ENCODE measurements at places on chromosomes 13 and 19. TPM values are rescaled to one million over a fixed set of nuclear protein-coding genes. Genes with fewer than 3 reads are reported as not detected.

RPS16 gene
- 2,451 TPM for total RNA-seq

TGFB1 gene
- total RNA-seq = 13.6 TPM

SLC7A9 gene
- total RNA-seq = not detected

DNA sequence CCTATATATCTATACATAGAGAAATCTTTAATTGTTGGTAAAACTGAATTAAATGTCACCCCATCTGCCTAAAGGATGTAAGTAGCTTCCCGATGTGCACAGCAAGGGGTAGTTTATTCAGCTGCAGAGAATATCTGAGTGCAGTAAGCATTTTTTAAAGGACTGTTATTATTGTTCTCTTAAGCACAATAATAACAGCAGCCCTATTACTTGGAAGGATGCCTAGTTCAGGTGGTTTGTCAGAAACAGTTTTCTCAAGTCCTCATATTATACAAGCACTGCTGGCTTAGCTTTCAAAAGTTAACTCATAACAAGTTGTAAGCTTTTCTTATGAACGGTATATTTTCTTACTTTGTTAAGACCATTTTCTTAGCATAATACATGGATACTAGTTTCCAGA, 142.6 kb downstream of the CRYL1 start:
- no peak for DNase-seq

DNA sequence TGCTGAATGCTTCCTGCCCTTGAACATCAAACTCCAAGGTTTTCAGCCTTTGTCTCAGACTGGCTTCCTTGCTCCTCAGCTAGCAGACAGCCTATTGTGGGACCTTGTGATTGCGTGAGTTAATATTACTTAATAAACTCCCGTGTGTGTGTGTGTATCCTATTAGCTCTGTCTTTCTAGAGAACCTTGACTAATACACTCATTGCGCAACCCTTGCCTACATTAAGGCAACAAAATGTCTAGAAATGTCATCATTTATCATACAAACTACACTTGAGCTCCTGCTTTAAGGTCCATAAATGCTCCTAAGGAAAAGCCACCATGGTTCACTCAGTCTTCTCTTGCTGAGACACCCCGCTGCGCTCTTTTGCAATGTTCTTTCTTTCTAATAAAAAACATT, 2861.0 kb downstream of the PCDH9 start:
- no peak for DNase-seq

DNA sequence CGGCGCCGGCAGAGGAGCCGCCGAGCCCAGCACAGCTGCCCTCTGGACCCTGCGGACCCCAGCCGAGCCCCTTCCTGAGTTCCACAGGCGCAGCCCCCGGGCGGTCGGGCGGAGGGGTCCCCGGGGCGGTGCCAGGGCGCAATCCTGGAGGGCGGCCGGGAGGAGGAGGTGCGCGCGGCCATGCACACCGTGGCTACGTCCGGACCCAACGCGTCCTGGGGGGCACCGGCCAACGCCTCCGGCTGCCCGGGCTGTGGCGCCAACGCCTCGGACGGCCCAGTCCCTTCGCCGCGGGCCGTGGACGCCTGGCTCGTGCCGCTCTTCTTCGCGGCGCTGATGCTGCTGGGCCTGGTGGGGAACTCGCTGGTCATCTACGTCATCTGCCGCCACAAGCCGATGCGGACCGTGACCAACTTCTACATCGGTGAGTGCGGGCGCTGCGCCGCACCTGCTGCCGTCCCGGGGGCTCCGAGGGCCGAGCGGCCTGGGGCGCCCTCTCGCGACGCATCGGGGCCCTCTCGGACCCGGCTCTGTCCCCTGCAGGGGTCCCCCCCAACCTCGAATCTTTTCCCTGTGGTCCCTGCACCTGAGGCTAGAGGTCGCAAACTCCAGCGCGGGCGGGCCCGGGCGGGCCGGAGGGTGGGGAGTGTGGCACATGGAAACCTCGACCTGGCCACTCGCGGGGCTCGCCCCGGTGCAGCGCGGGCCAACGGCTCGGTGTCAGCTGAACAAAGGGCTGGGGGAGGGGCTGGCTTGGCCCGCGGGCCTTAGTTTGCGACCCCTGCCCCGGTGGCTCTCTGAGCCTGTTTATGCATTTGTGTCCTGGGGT, at the start of gene KISS1R:
Gene KISS1R (plus strand): TSS at position 11 of the 829 bp plus-strand sequence. CDS start 170 bp downstream, at position 181.
- DNase-seq = peak; percentile 80

GRCh38 chr13:79456051-79456450, 24.9 kb upstream of the NDFIP2 start:
- no peak for DNase-seq

DNA sequence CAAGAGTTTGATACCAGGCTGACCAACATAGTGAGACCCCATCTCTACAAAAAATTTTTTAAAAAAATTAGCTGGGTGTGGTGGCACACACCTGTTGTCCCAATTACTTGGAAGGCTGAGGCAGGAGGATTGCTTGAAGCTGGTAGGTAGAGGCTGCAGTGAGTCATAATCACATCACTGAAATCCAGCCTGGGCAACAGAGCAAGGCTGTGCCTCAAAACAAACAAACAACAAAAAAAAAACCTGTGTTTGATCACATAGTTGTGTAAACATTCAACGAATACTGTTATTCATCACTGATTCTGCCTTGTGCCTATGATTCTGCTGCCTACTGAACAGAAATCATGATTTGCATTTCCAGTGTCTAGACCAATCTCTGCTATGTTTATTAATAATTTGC, 134.0 kb downstream of the TBC1D4 start:
- DNase-seq = no peak

DNA sequence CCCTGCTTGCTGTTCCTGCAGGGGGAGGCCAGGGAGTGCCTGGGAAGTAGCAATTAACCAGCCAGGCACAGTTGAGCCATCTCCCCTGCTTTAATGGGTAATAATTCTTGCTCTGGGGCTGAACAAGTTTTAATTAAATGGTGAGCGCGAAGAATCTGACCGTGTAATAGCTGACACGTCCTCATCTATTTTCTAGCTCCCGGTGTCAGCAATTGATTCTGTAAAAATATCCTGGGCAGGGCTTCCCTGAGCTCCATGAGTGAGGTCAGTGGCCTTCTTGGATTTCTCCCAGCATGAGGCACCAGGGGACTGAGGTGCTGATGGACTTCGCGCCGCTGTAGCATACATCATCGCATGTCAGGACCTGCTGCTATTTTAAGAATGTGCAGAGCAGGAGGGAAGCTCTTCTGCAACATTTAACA, 26.9 kb downstream of the SIPA1L3 start:
- peak; percentile 76 for DNase-seq

DNA sequence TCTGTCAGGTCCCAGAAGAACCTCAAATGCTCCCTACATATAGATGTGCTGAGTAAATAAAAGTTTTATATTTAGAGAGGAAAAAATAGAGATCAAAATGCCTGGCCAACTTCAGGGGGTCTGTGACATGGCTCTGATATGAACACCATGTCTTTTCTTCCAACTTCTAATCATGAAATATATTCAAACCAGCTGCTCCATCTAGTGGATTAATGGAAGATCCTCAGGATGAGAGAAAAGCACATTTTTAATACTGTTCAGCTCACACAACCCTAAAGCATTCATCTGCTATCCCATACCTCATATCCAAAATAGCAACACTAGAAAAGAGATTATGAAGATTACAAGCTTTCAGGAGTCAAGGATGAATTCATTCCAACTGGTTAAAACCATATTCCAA, 56.0 kb upstream of the DOCK9 start:
- no peak for DNase-seq

DNA sequence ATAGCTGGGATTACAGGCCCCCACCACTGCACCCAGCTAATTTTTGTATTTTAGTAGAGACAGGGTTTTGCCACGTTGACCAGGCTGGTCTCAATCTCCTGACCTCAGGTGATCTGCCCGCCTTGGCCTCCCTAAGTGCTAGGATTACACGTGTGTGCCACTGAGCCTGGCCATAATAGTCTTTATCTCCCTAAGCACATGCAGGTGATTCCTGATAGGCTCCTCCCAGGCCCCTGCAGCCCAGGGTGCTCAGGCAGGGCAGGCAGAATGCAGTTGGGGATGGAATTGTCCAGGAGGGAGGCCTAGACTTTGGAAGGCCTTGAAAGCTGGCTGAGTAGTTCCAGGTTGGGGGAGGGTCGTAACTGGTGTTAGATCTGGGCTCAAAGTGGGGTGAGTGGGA, 8.5 kb downstream of the ZNF526 start:
- DNase-seq = no peak

- no peak for DNase-seq
Measured at GRCh38 chr19:55550321-55550650, 4.9 kb upstream of the SBK3 start.

DNA sequence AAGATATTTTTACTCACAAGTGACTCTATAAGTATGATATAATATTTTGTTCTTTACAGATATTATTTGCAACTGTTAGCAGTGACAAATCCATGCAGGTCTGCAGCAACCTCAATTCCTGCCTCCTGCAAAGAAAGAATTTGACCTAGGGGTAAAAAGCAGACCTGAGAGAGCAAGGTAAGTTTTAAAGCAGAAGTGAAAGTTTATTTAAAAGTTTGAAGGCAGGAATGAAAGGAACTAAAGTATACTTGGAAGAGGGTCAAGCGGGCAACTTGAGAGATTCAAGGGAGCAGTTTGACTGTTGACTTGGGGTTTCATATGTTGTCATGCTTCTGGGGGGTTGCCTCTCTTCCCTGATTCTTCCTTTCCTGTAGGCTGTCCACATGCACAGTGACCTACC, 520.1 kb upstream of the PCDH20 start:
- DNase-seq = no peak

DNA sequence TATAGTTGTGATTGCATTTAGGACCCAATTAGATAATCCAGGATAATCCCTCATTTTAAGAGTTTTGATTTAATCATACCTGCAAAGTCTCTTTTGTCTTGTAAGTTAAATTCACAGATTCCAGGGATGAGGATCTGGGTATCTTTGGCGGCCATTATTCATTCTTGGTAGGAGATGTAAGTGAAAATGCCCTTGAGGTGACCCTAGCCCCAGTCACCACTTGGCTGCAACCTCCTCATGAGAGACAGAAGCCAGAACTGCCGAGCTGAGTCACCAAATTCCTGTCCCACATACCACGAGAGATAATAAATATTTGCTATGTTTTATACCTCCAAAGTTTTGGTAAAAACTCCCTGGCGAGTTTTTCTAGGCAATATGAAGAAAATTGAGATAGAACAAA, 389.4 kb downstream of the RFC3 start:
- DNase-seq = no peak

DNA sequence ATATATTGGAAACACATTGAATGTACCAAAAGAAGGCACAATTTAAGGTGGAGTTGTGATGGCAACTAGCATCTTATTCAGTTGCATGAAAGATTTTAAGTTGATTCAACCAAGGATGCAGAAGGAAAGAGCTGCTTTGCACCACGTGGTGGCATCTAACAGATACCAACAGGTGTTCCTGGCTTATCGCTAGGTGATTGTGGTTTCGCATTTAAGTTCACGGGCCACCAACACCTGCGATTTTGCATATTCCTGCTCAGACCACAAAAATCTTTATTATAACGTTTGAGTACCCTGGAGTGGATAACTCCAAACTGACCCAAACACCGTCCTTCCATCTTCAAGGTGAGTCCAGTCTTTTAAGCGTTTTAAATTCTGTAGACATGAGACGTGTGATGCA, 45.3 kb downstream of the RGCC start:
- DNase-seq = peak; percentile 22

DNA sequence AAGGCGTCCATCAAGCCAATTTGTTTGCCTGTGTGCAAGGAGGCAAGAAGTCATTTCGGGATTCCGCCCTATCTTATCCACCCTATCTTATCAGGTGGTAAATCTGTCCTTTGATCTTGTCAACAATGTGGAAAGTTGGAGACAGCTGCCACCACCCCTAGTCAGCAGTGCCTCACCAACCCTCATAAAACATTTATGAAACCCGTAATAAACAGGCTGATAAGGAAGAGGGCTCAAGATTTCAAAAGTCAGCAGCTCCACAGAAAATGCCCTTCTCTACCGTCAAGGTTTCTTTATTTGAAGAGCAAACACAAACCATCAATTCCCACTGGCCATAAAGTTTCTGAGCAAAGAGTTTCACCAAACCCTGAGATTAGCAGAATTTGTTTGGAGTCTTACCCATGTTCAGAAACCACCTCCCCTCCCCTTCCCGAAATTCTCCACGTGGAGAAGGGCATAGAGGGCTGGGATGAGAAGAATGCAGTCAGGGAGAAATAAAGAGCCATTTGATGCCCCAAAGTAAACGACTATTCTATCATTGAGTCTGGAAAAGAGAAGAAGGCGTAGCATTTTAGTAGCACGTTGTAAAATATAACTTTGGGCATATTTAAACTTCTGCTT, 196.0 kb upstream of the GPR12 start:
- no peak for DNase-seq

Measured in stomach (tissue), 19 donors.